WTC11 (cell line): ENCODE measurements at places on chromosomes 2 and 18. TPM values are rescaled to one million over a fixed set of nuclear protein-coding genes. Genes with fewer than 3 reads are reported as not detected.

SH3RF3 gene
- 0.78 to 1.0 TPM (median 0.87 TPM) in 3 replicates for total RNA-seq

NXPH2 gene
- total RNA-seq, result 0.55 to 0.94 TPM (median 0.92 TPM) in 3 replicates

DNA sequence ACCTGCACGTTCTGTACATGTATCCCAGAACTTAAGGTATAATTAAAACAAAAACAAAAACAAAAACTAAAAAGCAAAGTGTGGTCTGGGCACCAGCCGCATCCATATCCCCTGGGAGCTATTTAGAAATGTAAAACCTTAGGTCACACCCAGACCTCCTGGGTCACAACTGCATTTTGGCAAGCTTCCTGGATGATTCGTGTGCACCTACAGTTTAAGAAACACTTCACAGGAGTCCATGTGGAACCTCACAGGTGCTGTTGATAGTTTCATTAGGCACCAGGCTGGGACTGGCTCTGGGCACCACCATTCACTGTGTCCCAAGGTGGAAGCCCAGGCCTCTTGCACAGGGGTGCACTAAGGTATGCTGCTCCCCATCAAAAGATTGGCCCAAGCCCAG, 103.6 kb upstream of the BOD1L2 start:
- H3K36me3 ChIP-seq, result peaks cover 12% of the 10 kb centered on the region
- peaks cover 2% of the 10 kb centered on the region for H3K27me3 ChIP-seq
- no peak for DNase-seq
- H3K27ac ChIP-seq, result no peak overlapping the region
- H3K4me3 ChIP-seq, result no peak overlapping the region
- H3K4me1 ChIP-seq, result peaks cover 2% of the 10 kb centered on the region

DNA sequence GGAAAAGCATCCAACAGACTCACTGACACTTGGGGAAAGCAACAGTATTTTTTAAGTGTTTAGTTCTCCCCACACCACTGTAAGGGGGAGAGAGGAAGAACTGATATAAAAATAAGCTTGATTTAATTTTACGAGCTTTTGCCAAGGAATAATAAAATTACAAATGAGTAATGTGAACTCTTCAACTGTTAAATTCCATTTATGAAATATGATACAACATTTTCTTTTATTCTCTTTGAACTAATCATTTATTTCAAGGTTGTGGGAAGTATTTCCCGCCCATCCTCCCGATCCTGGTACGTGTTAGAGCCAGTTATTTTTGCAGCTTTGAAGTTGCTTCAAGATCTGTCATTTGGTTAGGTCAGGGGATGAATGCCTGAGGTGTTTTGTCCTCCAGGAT, 35.2 kb downstream of the WDPCP start:
- peaks cover 19% of the 10 kb centered on the region for H3K36me3 ChIP-seq
- no peak overlapping the region for H3K4me3 ChIP-seq
- H3K27me3 ChIP-seq, result no peaks in the 10 kb centered on the region
- no peak for DNase-seq
- peaks cover 18% of the 10 kb centered on the region for H3K4me1 ChIP-seq

GRCh38 chr18:26703170-26703930, 155.0 kb upstream of the KCTD1 start:
- peaks cover 47% of the 10 kb centered on the region for H3K27me3 ChIP-seq
- DNase-seq, result peak; percentile 41
- H3K4me3 ChIP-seq, result no peak overlapping the region

DNA sequence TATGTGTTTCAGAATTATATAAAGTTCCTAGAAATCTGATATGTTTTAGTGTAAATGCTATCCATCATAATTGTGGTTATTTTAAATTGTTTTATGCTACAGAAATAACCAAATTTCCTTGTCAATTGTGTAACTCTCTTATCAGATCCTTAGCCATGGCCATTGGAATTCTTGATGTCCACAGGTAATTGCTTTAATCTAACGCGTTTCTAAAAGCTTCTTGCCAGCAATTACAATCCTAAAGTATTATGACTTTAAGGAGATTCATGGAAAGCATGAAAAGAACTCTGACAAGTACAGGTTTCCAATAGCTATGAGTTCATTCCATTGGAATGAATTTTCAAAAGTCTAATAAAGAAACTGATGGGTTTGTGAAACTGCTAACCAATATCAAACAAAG, 472.1 kb downstream of the ERBB4 start:
- no peaks in the 10 kb centered on the region for H3K36me3 ChIP-seq
- H3K4me1 ChIP-seq, result peaks cover 4% of the 10 kb centered on the region
- no peak overlapping the region for H3K4me3 ChIP-seq
- no peak for DNase-seq
- no peaks in the 10 kb centered on the region for H3K27me3 ChIP-seq
